ENCODE measurements at places on chromosomes 16 and 17.

- DNase-seq, result no peak
Measured at GRCh38 chr17:29057361-29057760, 14.4 kb downstream of the PIPOX start.

DNA sequence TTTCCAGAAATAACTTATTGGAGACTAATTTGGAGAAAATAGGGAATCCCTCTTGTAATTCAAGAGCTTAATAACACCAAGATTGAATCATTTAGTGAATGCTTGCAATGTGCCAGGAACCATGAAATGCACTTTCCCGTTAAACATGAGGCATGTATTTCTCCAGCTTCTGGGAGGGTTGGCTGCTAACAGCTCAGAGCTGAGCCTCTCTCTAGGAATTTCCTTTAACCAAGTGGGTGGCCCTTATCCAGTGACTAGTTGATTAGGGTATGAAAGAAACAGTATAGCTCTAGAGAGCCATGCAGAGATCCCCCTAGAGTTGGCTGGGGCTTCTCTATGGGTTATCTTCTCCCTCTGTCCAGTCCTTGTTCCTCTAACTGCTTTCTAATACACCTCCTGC, 356.4 kb upstream of the GOT2 start:
- no peak for DNase-seq

DNA sequence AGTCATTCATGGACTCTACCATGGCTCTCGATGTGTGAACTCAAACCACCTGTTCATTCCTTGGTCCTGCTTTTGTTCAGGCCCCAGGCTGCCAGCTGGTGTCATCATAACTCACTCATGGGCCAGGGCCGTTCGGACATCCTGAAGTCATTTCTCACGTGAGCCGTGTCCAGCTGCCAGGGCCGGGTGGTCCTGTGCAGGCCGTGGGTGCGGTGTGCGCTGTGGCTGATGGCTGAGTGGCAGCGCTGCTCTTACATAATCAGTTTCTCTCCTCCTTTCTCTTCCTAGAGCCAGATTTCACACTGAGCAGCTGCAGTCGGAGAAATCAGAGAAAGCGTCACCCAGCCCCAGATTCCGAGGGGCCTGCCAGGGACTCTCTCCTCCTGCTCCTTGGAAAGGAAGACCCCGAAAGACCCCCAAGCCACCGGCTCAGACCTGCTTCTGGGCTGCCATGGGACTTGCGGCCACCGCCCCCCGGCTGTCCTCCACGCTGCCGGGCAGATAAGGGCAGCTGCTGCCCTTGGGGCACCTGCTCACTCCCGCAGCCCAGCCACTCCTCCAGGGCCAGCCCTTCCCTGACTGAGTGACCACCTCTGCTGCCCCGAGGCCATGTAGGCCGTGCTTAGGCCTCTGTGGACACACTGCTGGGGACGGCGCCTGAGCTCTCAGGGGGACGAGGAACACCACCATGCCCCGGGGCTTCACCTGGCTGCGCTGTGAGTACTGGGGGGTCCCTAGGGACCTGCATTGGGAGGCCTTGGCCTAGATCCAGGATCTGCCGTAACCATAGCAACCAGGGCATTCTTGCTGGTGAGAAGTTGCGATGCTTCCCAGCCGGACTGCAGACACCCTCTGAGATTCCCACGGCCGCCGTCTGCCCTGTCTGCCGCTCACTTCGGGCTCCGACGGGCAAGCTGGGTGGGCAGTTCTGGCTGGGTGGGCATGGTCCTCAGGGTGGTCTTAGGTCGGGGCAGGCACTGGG, at the start of gene IL34:
Gene IL34, plus strand, starts transcription at position 300 of the 982 bp plus-strand sequence. Its CDS starts 389 bp downstream, at position 689.
- DNase-seq, result no peak

GRCh38 chr16:70391881-70392481, 45.3 kb downstream of the DDX19A start:
- no peak for DNase-seq

- no peak for DNase-seq
Measured at GRCh38 chr17:7809086-7809790, 24.8 kb upstream of the KDM6B start.

GRCh38 chr17:53543472-53543871, 279.3 kb upstream of the KIF2B start:
- no peak for DNase-seq

GRCh38 chr16:56262551-56263245, 71.4 kb downstream of the GNAO1 start:
- DNase-seq, result no peak

GRCh38 chr16:59543641-59544040, 809.5 kb upstream of the GOT2 start:
- no peak for DNase-seq

GRCh38 chr16:89426736-89427530, 63.4 kb downstream of the ANKRD11 start:
- DNase-seq, result no peak

- no peak for DNase-seq
Measured at GRCh38 chr17:50364715-50365114, 8.3 kb downstream of the MRPL27 start.

- no peak for DNase-seq
Measured at GRCh38 chr16:79294568-79294967, 306.0 kb downstream of the MAF start.

DNA sequence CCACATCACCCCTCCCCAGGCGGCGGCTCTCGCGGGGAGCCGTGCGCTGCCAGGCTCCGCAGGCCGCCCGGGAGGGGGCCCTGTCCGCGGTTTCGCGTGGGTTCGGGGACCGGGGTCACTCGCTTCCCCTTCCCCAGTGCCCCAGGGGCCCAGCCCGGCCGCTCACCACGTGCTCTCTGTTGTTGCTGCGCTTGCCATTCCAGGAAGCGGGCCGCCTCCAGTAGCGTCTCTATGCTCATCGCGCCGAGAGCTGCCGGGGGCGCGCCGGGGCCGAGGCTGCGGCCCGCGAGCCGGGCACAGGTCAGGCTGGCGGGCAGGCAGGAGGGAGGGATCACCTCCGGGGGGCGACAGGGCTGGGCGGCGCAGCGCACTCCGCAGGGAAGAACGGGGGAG, 390 bp downstream of the MNT start:
- no peak for DNase-seq

- DNase-seq, result no peak
Measured at GRCh38 chr16:17832738-17833137, 362.0 kb upstream of the XYLT1 start.

DNA sequence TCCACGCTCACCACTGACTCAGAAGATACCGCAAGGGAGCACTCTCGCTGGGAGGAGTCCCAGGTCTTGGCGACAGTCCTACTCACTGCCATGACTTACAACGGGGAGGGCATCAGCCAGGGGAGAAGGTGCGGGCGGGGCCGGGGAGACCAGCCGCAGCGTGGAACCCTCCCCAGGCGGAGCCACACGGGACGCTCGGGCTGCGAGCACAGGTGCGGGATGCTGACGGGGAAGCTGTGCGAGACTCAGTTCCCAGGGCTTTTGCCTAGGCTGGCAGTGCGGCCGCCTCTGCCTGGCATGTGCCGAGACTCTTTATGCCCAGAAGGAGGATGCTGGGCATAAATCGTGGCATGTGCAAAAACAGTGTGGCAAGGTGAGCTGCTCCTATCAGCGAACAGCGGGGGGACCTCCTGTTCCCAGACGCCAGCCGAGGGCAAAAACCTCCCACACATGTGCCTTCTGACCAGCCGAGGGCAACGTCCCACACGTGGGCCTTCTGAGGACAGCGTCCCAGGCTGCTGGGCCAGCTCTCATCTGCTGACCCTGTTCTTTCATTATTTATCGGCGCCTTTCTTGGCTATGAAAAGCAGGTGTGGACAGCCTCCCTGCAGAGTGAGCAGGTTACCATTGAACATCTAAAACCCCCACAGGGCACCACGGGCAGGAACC, 6.1 kb downstream of the GALNS start:
- DNase-seq, result no peak

DNA sequence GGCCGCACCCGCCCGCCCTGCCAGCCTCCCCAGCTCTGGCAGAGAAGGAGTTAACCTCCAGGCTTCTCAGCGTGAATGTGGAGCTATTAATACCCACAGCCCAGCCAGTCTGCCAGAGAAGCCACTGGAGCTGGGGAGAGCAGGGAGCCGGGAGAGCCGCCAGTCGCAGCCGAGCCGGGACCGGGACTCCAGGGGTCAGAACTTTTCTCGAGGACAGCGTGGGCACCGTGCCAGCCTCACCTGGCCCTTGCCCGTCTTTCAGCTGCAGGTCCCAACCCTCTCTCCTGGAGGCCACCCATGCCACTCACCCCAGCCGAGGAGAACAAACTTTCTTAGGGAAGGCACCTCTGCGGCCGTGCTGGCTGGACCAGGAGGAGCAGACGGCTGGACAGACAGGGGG, 33.8 kb upstream of the SBK1 start:
- DNase-seq, result no peak

- DNase-seq, result no peak
Measured at GRCh38 chr17:80187090-80187489, 17.3 kb downstream of the CARD14 start.

DNA sequence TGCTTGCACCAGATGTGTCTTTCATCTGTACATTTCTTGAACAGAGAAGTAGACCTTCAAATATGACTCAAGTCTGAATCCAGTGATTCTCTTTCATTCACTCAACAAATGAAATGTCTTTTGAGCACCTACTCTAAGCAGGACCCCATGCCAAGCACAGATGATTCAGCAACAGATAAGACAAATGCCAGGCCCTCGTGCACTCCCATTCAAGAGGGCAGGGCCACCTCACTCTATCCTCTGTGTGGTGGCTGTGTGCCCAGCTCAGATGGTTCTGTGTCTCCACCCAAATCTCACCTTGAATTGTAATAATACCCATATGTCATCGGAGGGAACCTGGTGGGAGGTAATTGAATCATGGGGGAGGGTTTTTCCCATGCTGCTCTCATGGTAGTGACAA, 74.1 kb upstream of the NKD1 start:
- no peak for DNase-seq

GRCh38 chr16:35798885-35799426, 2339.5 kb downstream of the TP53TG3F start:
- DNase-seq, result no peak

- no peak for DNase-seq
Measured at GRCh38 chr16:87067836-87068761, 249.1 kb downstream of the C16orf95 start.

DNA sequence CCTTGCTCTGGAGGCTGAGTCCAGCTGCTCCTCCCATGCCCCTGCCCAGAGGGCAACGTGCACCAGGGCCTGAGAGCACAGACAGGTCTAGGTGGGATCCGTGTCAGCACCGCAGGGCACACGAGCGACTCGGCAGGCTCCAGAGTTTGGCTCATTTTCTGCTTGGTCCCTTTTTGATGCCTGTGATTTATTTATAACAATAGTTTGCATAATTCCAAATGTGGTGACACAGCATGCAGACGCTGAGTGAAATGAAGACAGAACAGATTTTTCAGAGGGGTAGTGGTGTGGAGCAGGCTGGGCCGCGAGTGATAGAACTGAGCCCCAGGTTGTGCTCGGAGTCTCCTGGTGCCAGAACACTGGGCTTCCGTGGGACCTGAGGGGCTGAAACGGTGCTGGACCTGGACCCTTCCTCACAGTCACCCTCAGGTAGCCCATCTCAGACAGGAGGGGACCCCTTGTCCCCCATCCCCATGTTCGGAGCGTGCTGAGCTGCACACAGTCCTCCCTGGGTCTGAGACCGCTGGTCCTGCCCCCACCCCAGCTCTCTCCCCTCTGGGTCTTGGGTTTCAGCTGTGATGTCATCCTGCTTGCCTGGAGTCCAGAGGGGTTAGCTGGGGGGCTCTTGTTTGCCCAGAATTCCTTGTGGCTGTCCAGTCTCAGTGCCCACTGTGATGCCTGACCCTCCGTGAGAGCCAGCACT, 95.9 kb downstream of the METRNL start:
- DNase-seq, result no peak

DNA sequence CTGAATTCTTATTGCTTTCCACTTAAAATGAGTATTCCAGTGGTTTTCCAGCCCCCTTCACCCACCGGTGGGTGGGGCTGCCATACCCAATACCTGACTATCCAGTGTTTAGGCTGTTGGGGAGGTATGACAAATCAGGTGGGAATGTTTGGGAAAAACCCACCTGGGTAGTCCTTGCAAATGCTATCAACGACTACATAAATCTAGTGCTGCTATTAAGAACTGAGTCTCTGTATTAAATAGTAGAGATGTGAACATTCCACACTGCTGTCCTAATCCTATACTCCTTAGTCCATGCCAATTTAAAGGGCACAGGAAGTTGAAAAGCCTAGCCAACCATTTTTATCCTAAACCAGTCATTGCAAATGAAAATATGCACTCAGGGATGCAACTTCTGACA, 126.6 kb downstream of the AXIN2 start:
- no peak for DNase-seq

DNA sequence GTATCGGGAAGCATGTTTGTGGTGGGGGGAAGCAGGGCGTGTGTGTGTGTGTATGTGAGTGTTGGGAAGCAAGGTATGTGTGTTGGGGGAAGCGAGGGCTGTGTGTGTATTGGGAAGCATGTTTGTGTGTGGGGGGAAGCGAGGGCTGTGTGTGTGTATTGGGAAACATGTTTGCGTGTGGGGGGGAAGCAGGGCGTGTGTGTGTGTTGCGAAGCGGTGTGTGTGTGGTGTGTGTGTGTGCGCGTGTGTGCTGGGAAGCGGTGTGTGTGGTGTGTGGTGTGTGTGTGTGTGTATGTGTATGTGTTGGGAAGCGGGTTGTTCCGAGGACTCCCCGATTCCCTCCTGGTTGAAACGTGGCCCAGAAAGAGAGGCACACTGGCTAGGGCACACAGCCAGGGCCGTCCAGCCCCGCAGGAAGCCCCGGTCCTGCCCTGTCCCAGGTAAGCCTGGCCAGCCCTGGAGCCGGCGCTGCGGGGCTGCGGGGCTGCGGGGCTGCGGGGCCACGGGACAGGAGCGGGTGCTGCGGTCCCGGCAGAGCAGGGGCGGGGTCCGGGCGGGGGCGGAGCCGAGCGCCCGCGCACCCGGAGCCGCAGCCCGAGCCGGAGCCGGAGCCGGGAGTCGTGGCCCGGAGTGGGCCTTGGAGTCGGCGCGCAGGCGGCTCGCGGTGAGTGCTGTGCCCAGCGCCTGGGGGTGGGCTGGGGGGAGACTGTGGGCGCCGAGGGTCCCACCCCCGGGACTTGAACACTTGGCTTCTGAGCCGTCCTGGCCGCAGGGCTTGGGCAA, at the start of gene NOD2:
Gene NOD2, plus strand, starts transcription at position 608 of the 783 bp plus-strand sequence. CDS start 5,890 bp downstream, outside the sequence.
- DNase-seq, result no peak

DNA sequence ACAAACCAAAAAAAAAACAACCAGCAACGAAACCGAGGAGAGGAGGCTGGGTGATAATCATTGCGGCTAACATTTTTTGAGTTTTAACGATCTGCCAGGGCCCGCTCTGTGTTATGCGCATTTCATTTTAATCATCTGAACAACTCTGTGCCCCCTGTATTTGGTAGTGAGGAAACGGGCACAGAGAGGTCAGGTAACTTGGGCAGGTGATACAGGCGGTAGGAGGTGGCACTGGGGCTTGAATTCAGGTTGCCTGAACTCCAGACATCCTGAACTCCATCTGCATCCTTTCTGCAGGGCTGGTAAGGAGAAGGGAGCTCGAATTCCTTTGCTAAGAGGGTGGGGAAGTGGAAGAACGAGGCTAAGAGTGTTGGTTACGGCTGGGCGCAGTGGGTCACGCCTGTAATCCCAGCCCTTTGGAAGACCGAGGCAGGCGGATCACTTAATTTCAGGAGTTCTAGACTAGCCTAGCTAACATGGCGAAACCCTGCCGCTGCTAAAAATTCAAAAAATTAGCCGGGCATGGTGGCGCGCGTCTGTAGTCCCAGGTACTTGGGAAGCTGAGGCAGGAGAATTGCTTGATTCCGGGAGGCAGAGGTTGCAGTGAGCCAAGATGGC, 1.1 kb downstream of the CLUAP1 start:
- DNase-seq, result no peak

GRCh38 chr16:89890200-89890599, 16.8 kb downstream of the TCF25 start:
- no peak for DNase-seq

GRCh38 chr16:84851192-84852127, 31.7 kb downstream of the CRISPLD2 start:
- DNase-seq, result no peak

GRCh38 chr17:38621538-38621937, 15.8 kb upstream of the SRCIN1 start:
- no peak for DNase-seq

Data from H1 (cell line).